Pons (tissue), 1 donor: ENCODE measurements at places on chromosomes 5 and 9.

- DNase-seq, result no peak
These were observed 34.3 kb upstream of the CRB2 start for GRCh38 chr9:123321616-123322272.

DNA sequence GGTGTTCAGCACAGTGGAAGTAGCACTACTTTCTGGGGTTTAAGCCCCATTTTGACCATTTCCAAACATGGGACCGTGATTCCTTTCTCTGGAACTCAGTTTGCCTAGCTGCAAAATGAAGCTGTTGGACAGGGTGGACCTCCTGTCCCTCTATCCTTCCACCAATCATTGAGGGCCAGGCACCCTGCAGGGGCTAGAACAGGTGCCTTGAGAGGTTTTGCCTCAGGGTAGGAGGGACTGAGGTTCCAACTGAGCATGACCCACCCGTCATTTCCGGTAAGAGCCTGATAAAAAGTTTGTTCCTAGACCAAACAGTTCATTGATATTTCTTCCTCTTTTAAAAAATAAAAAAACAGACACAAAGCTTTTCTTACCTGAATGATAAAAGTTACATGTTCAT lies 116.5 kb downstream of the MVB12B start:
- no peak for DNase-seq

DNA sequence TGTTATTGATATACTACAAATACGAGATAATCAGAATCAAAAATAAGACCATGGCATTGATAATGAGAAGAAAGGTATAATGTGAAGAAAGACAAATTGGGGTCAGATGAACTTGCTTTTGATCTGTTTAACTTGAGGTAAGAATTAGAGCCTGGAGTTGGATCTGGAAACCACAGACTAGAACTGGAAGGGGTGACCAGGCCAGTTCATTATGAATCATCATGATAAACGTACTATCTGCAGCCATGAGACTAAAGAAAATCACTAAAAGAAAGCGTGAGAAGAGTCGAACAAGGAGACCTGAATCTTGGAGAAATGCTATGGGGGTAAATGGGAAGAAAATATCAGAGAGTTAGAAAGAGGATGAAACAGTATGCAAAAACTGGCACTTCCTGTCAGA lies 967.5 kb downstream of the NR2F1-AS1 start:
- DNase-seq, result no peak

GRCh38 chr5:33850100-33850594 lies 41.6 kb downstream of the ADAMTS12 start:
- no peak for DNase-seq

GRCh38 chr9:113298924-113299770 lies 4.0 kb downstream of the RNF183 start:
- DNase-seq, result no peak

GRCh38 chr5:2193142-2193541 lies 310.4 kb upstream of the IRX4 start:
- no peak for DNase-seq

DNA sequence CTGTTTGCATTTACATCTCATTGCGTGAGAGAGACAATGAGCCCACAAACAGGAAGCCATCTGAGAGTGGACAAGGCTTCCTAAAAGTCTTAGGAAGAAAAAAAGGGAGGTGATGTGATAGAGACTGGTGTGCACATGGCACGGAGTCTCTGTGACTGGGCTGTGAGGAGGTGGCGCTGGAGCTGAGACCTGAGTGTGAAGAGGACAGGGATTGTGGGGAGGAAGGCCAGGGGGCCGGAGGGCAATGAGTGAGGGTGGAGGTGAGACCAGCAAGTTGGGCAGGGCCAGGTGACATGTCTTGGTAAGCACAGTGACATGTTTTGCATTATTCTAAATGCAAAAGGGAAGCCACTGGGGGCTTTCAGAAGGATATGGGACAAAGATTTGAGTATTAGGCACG lies 45.0 kb downstream of the TSPAN17 start:
- DNase-seq, result no peak

GRCh38 chr9:68981789-68982188 lies 32.1 kb downstream of the PRKACG start:
- no peak for DNase-seq

- no peak for DNase-seq
These were observed 15.8 kb upstream of the FCHO2 start for GRCh38 chr5:72940082-72940481.

- no peak for DNase-seq
These were observed 66.9 kb downstream of the SEMA4D start for GRCh38 chr9:89430995-89431394.

- no peak for DNase-seq
These were observed 227.6 kb upstream of the IRX4 start for GRCh38 chr5:2110137-2110933.

DNA sequence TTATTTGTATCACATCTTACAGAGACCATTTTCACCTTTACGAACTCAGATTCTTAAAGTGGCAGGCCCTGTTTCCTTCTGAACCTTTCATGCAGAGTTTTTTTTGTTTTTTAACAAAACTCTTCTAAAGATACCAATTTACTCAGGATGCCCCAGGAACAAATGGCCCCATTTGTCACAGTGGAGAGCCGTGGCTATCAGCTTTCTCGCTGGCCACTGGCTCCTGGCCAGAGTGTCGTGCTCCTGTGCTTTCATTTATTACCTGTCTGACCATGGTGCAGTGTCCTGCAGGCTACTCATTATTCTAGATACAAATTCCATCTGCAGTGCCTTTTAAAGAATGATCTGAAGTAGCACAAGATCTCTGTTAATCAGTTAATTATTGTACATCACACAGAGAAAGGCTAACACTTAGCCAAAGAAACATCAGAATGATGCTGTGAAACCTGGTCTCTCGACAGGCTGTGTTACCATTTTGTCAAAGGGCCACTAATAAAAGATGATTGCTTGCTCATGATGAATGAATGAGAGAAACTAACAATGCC lies 27.8 kb downstream of the ADRA1B start:
- no peak for DNase-seq

GRCh38 chr5:69517763-69518212 lies 25.2 kb downstream of the OCLN start:
- DNase-seq, result no peak

GRCh38 chr5:158820891-158821290 lies 278.8 kb downstream of the EBF1 start:
- DNase-seq, result no peak

GRCh38 chr9:134782921-134783698 lies 97.5 kb upstream of the FCN2 start:
- DNase-seq, result no peak

- DNase-seq, result no peak
These were observed 46.7 kb downstream of the PSD2 start for GRCh38 chr5:139842321-139842720.

- DNase-seq, result no peak
These were observed 77.8 kb upstream of the RAPGEF1 start for GRCh38 chr9:131817627-131818026.

- no peak for DNase-seq
These were observed 1.0 kb downstream of the NUDCD2 start for GRCh38 chr5:163458778-163459385.

DNA sequence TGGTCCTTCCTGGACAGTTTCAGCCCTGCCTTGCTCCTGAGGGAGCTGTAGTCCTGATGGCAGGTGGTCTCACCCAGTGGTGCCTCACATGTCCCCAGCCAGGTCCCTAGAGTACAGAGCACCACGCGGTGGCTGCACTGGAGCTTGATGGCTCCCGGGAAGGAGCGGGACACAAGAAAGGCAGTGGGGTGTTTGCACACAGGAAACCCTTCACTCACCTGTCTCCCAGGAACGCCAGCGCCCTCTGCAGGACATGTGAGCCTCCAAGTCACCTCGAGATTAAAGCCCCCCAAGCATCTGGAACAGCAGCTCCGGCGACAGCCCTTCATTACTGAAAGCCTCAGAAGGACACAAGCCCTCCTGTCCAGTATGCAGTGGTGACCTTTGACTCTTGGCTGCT lies 19.9 kb upstream of the TMEM250 start:
- DNase-seq, result no peak

- no peak for DNase-seq
These were observed 54.0 kb upstream of the SPATA31D4 start for GRCh38 chr9:81874250-81874649.

- DNase-seq, result no peak
These were observed 86.9 kb downstream of the PTPN3 start for GRCh38 chr9:109411069-109411761.

- DNase-seq, result no peak
These were observed 4.0 kb upstream of the GADD45G start for GRCh38 chr9:89600831-89601230.

DNA sequence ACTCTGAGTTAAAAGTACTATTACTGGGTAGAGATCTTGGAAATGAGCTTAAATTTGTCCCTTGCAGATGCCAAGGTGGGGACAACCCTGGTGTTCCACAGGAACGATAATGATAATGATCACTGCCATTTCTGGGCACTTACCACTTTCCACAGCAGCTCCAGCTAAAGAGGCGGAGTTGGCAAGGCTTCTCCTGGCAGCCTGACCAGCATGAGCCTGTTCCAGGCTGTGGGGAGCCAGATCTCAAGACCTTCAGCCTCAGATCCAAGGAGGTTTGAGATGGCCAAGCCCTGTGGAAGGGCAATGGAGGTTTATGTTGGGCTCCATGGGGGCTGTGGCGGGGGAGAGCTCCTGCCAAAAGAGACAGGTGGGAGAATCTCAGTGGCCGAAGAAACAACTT lies 244.9 kb upstream of the MVB12B start:
- DNase-seq, result peak; percentile 1

GRCh38 chr9:93648181-93648580 lies 71.8 kb downstream of the PHF2 start:
- DNase-seq, result no peak

- no peak for DNase-seq
These were observed 264.5 kb upstream of the ELAVL2 start for GRCh38 chr9:24090566-24090965.

GRCh38 chr5:103472830-103473229 lies 89.8 kb downstream of the NUDT12 start:
- no peak for DNase-seq

GRCh38 chr5:137446615-137447014 lies 52.5 kb downstream of the SPOCK1 start:
- DNase-seq, result no peak

DNA sequence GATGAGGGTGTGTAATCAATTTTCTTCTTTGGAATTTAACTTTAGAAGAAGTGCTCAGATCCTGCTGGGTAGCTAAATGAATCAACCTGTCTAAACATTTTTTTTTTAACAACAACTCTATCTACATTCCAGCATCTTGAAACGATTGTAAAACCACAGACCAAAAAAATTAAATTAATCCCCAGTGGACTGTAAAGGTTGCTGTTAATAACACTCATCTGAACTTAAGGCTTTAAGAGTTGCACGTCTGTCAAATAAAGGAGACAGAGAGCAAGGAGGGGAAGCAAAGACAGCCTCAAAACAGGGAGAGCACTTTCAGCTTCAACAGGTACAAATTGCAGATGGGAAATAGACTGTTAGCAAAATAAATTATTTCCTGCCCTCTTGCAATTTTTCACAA lies 548.5 kb downstream of the DTWD2 start:
- no peak for DNase-seq

GRCh38 chr5:78547183-78547582 lies 101.4 kb downstream of the LHFPL2 start:
- no peak for DNase-seq

DNA sequence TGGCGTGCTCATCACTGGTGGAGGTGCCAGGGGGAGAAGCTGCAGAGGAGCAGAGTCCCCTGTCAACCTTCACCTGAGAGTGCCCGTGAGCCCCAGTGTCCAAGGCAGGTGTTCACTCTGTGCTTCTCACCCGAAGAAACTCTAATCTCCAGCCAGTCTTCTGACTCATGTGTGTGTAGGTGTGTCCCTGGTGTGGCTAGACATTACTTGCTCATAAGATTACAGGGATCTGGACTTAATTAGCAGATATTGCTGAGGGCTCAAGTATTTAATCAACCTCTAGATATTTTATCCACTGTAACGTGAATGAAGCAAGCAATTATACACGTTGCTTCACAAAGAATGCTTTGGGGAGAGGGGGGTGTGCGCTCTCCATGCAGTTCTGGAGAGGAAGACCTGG lies 72.5 kb downstream of the MED10 start:
- no peak for DNase-seq

- no peak for DNase-seq
These were observed 54.5 kb downstream of the ELL2 start for GRCh38 chr5:95907067-95907705.

GRCh38 chr5:58462623-58463230 lies 2.8 kb upstream of the PLK2 start:
- DNase-seq, result peak; percentile 78

GRCh38 chr9:34332076-34332964 lies 3.0 kb downstream of the NUDT2 start:
- peak; percentile 97 for DNase-seq

GRCh38 chr5:178230879-178231538 lies 1.6 kb downstream of the PHYKPL start:
- peak; percentile 42 for DNase-seq

- DNase-seq, result no peak
These were observed 206.6 kb downstream of the NSG2 start for GRCh38 chr5:174252121-174252520.

DNA sequence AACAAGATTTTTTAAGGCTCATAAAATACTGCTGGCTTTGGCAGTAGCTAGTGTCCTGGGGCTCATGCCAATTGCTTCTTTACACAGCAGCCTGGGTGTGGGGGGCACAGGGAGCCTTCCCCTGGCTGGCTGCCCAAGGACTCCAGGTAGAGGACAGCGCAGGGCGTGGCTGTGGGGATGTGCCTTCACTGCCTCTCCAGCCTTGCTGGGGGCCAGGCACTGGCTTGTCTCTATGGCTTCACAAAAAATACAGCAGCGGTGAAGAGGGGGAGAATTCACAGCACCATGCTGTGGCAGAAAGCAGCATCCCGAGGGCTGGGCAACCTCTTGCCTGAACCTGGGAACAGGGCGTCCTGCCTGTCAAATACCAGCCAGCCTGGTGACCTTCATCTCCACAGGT lies 57.4 kb downstream of the DAP start:
- DNase-seq, result no peak
